ENCODE measurements at places on chromosomes 7 and 10. TPM values are rescaled to one million over a fixed set of nuclear protein-coding genes. Genes with fewer than 3 reads are reported as not detected.

Gene RNF148
- 0.43 TPM for total RNA-seq

Gene GJD4
- total RNA-seq: 0.10 TPM

Gene ZNF365
- total RNA-seq: 6.0 TPM

Gene NPS
- total RNA-seq: not detected

Gene ZC3HAV1L
- total RNA-seq: 23.7 TPM

Gene NKX2-3
- total RNA-seq: not detected

Gene EPO
- not detected for total RNA-seq

Gene NPSR1
- not detected for total RNA-seq

Gene GHRHR
- not detected for total RNA-seq

Gene CNPY1
- not detected for total RNA-seq

Gene C10orf120
- total RNA-seq: not detected

Gene HOXA5
- total RNA-seq: 1.2 TPM

Gene PTPRE
- total RNA-seq: 4.8 TPM

Gene STEAP4
- 5.9 TPM for total RNA-seq

Gene UCMA
- total RNA-seq: not detected

Gene NPY4R
- total RNA-seq: 0.07 TPM

Gene DGKI
- total RNA-seq: 12.7 TPM

Gene FBXO24
- 0.13 TPM for total RNA-seq

Gene NSUN6
- total RNA-seq: 5.7 TPM

Gene TLX1
- not detected for total RNA-seq

Gene FRMD4A
- total RNA-seq: 114 TPM

Gene KCNIP2
- total RNA-seq: 1.5 TPM

Gene HKDC1
- total RNA-seq: 6.8 TPM

Gene UCN3
- total RNA-seq: not detected

Gene ABLIM1
- total RNA-seq: 17.1 TPM

Gene PLAC9
- 8.0 TPM for total RNA-seq

Gene ARMH3
- total RNA-seq: 11.7 TPM

Gene ZNF248
- total RNA-seq: 11.7 TPM

Gene MMP21
- not detected for total RNA-seq

Gene IFIT2
- 9.5 TPM for total RNA-seq

Gene CCL24
- not detected for total RNA-seq

Gene ZNF398
- total RNA-seq: 10.4 TPM

Gene POLR2J
- 22.2 TPM for total RNA-seq

Gene GIMAP7
- total RNA-seq: not detected

Gene RPS24
- 1,054 TPM for total RNA-seq

Gene HMX3
- not detected for total RNA-seq

Gene LGI1
- total RNA-seq: 0.13 TPM

Gene CASTOR2
- 15.4 TPM for total RNA-seq

Gene PIP
- not detected for total RNA-seq

Gene HNRNPH3
- 26.4 TPM for total RNA-seq

Gene ZNF425
- total RNA-seq: 2.5 TPM

Gene PGAM2
- 3.3 TPM for total RNA-seq

Gene WDR86
- total RNA-seq: 0.26 TPM

Gene C10orf143
- 0.13 TPM for total RNA-seq

Gene C10orf105
- under 0.01 TPM for total RNA-seq

Gene PDK4
- 3.6 TPM for total RNA-seq

Gene ELAPOR2
- 16.2 TPM for total RNA-seq

Gene SCIN
- 0.23 TPM for total RNA-seq

Gene SUMF2
- 212 TPM for total RNA-seq

Gene CPA2
- not detected for total RNA-seq

Gene STEAP2
- 45.2 TPM for total RNA-seq

Gene CCDC136
- total RNA-seq: 6.3 TPM

Gene CPSF4
- total RNA-seq: 24.5 TPM

Measured in smooth muscle cell of the pulmonary artery (primary cell).